PC-3 (cell line): ENCODE measurements at places on chromosomes 11 and 22.

DNA sequence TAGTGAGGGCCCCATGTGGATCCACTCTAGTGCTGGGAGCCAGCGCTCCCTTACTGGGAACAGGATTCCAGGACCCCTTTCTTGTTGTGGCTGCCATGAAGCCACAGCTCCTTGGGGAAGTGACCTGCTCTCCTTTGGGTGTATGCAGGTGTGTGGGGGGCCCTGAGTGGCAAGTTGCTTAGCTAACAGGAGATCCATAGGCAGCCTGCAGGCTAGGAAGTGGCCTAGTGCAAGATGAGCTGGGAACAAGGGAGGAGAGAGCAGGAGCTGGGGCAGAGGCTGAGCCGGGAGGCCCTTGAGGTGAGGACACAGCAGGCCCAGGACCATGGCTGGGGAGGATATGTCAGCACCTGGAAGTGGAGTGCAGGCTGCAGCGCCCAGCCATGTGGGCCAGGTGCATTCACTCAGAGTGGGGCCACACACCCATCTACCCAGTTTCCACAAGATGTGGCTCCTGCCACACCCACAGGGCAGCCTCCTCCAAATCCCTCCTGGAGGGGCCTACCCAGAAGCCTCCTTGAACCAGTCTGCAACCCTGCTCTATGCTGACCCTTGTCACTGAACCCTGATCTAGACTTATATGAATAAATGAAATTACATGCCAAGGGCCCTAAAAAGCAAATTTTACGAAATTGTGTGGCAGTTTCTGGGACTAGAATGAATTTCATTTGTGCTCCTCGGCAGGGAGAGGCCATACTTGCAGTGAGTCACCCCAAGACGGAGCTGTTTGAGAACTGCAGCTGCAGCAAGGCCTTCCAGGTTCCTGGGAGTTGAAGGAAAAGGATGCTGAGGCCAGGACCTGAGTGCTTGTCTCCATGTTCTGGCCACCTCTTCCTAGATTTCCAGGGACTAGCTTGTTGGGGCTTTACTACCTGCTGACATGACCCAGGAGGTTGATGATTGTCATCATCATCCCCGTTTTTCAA is 3.2 kb downstream of the THAP7 start:
- peak; percentile 12 for DNase-seq

DNA sequence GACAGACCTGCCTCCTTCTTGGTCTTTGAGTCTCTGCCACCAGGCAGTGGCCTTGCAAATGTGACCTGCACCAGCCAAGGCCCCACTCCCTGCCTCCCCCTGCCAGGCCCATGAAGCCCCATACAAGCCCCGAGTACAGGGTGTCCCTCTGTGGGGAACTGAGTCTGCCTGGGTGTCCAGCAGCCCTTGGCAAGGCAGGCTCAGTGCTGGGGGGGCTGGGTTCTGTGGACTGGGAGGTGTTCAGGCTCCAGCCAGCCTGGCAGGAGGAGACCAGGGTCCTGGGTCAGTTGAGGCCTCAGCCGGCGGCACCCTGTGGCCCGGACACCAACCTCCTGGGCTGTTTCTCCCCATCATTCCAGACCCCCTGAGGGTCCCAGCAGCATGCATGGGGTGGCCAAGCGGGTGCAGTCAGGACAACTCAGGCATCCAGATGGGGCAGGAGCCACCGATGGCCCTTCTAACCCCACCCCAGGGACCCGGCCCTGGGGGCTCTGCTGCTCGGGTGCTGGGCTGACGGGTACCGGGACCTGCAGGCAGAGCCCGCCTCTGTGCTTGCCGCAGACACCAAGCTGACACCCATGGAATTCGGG is 5.7 kb downstream of the MUC5AC start:
- no peak for DNase-seq

GRCh38 chr11:102347462-102348370 is 702 bp downstream of the BIRC2 start:
- DNase-seq, result peak; percentile 60

GRCh38 chr22:38069372-38070249 is 12.4 kb downstream of the PICK1 start:
- no peak for DNase-seq
